ENCODE measurements at places on chromosomes 11 and 22.
A peak's percentile ranks its signal among the peaks of the same experiment; 100 is the strongest.

DNA sequence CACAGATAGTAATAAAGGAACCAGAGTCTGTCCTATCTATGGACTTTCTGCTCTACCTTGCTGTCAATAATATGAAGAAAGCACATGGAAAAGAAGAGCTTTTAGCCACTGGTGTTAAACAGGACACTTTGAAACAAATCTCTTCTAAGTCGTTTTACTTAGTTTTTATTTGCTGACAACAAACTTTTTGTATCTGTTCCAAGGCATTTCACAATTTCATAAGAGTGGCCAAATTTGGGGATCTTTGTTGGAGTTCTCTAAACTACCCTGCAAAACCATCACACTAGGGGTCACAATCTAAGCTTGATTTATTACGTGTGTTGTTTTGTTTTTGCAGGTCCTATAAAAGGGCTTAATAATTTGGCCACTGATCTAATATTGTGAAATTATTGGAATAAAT, 54.4 kb downstream of the BBOX1 start:
- no peak for DNase-seq

DNA sequence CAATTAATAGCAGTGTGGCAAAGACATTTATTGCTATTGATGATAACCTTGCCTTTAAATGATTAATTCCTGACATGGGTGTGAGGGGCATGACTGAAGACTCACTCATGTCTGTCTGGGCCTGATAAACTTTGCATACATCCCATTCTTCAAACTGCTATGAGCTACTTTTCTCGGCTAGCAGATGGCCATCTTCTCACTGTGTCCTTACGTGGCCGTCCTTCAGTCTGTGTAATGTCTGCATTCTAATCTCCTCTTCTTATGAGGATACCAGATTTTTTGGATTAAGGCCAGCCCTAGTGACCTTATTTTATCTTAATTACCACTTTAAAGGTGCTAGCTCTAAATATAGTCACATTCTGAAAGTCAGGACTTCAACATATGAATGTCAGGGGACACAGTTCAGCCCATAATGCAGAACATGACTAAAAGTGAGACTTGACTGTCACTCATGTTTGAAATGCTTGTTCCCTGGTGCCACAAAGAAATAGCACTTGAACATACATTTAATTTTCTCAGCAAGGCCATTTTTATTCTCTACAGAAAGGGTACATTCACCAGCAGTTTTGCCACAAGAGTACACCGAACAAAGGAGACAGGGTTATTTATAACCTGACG, 32.3 kb downstream of the OR10A6 start:
- no peak for DNase-seq

DNA sequence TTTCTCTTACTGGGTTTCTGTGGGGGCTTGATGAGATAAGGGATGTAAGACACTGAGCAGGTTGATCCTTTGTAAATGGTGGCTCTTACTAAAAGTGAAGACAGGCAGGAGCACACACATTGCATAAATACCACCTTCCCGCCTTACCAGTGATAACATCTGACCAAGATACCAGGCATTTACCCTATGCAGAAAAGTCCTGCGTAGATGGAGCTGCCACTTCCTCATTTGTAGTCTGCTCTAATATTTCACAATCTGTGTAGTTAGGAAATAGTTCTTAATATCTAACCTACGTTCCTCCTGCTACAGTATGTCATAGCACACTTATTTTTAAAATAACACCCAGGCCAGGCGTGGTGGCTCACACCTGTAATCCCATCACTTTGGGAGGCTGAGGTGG, 23.9 kb upstream of the SWAP70 start:
- no peak for DNase-seq

- no peak for DNase-seq
Measured at GRCh38 chr11:8601376-8602133, 7.5 kb upstream of the STK33 start.

DNA sequence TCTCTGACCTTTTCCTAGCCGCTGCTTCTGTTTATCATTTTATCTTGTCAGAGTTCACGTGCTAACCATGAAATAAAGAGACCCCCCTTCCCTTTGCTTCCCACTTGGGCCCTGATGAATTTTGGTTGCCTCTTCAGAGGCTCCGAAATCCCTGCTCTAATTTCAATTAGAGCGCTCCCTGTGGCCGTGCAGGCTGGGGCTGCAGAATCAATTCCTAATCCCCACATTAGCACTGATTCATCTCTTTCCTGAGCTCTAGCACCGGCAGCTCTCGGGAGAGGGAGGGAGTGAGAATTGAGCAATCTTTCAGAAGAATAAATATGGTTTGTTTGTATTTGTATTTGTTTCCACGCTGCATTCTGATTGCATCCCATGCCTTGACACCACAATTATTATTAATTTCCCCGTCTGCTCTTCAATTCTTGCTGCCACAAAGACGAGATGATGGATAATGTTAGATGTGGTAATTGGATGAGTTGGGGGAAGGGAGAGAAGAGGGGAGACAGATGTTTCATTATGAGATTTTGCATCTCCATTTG, 76.9 kb downstream of the NTM start:
- no peak for DNase-seq

DNA sequence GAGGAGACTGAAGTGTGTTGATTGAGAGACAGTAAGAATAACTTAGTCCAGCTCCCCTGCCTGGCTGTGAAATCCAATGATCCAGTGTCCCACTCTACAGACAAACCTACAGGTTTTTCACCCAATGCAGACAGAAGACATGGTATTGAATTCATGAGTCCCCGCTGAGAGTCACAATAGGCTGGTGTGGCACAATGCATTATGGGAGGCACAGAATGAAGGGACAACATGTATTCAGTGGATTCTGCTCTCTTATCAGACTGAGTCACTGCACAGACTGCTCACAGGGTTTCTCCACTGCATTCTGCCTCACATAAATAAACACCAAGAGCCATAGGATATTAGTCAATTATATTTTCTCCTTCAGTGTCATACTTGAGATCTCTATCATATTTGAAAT, 55.2 kb upstream of the TOP3B start:
- DNase-seq, result no peak

DNA sequence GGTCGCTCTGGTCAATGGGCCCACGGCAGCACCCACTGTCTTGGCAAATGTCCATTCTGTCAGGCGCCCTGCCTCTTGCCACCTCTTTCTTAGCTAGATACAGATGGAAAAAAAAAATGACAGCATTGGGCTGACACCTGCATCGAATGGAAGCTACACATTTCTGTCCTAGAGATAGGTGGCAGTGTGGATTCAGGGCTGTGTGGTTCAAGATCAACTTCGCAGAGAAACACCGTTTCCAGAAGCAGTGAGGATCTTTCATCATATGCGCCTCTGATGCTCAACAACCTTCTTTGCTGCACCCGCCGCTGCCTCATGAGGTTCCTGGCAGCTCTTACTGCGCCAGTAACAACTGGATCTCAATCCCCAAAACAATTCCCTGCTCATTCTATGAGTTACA, 236.3 kb downstream of the KIRREL3 start:
- DNase-seq, result no peak

GRCh38 chr22:43889860-43890253, 2.0 kb downstream of the PNPLA5 start:
- DNase-seq, result no peak

- DNase-seq, result no peak
Measured at GRCh38 chr11:18773681-18774080, 17.9 kb downstream of the PTPN5 start.

DNA sequence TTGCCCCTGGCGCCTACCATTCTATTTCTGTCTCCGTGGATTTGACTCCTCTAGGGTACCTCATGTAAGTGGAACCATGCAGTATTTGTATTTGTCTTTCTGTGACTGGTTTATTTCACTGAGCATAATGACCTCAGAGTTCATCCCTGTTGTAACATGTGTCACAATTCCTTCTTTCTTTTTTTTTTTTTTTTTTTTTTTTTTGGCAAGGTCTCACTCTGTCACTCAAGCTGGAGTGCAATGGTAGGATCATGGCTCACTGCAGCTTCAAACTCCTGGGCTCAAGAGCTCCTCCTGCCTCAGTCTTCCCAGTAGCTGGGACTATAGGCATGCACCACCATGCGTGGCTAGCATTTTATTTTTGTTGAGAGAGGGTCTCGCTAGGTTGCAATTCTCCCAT, 74.0 kb upstream of the SEPTIN5 start:
- DNase-seq, result no peak

- no peak for DNase-seq
Measured at GRCh38 chr22:50505276-50505775, 2.2 kb downstream of the LMF2 start.

GRCh38 chr11:96464700-96465307, 75.0 kb downstream of the JRKL start:
- DNase-seq, result no peak

- no peak for DNase-seq
Measured at GRCh38 chr11:125777309-125777708, 1.3 kb downstream of the PATE2 start.

DNA sequence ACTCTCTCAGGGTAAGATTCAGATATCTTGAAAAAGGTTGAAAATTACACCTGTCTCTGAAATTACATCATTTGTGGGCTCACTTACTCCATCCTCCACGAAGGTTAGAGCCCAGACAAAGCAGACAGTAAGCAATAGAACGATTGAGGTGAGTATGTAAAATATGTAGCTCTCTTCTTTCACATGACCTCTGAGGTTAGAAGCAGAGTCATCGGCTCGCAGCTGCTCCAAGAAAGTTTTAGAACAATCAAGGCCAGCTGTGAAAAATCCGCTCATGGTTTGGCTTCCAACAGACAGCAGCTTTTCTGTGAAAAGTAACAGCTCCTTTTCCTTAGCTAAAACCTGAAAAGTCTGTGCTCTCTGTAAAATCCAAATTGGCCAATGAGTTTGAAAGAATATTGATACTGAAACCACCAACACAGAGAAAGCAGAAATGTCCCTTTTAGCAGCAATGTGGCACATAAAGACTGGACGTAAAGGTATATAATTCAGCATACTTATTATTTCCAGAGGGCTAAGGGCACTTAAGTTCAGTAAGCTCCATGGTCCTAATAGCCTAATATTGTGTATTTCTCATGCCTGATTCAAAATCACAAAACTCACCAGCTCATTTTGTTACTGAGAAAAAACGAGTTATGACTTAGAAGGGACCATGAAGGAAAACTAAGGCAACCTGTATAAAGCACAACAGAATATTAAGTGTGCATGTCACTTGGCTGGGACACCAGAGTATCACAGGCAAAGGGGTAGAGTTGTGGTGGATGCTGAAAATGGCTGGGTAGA, 78.2 kb downstream of the FAM76B start:
- DNase-seq, result no peak

GRCh38 chr11:128896356-128896755, 5.2 kb downstream of the KCNJ5 start:
- DNase-seq, result no peak

- DNase-seq, result no peak
Measured at GRCh38 chr22:24414984-24415945, 12.1 kb upstream of the ADORA2A start.

DNA sequence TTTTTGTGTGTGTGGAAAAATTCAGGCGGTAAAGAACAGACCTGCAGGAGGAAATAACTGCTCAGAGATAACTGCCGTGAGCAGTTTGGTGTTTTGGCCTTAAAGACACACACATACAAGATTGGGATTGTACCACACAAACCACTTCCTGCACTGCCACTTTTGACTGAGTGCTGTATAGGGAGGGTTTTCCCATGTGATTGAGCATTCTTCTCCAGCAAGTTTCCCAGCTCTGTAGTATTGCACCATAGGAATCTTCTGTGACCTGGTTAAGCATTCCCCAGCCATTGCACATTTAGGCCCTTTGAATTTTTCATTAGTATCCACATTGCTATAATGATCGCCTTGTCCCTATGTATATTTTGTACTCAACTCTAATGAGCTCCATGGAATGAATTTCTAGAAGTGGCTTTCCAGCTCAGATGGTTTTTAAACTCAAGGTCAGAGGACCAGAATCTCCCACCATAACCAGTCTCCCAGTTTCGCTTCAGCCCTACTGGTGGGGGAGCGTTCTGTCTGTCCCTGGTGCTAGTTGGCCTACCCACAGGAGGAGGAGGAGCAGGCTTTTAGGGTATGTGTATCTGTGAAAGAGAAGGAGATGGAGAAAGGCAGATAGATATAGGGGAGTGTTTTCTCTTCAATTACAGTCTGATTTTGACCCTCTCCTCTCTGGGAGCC, 9.3 kb downstream of the CD82 start:
- DNase-seq, result no peak

- DNase-seq, result no peak
Measured at GRCh38 chr11:79538775-79539174, 97.9 kb upstream of the TENM4 start.

GRCh38 chr11:111765984-111766833, at the start of gene PPP2R1B:
TSS of gene PPP2R1B (minus strand) at chr11:111766389. CDS start at chr11:111766361, 28 bp downstream.
- DNase-seq, result peak; percentile 23

- DNase-seq, result no peak
Measured at GRCh38 chr22:24437741-24438328, 10.4 kb downstream of the ADORA2A start.

DNA sequence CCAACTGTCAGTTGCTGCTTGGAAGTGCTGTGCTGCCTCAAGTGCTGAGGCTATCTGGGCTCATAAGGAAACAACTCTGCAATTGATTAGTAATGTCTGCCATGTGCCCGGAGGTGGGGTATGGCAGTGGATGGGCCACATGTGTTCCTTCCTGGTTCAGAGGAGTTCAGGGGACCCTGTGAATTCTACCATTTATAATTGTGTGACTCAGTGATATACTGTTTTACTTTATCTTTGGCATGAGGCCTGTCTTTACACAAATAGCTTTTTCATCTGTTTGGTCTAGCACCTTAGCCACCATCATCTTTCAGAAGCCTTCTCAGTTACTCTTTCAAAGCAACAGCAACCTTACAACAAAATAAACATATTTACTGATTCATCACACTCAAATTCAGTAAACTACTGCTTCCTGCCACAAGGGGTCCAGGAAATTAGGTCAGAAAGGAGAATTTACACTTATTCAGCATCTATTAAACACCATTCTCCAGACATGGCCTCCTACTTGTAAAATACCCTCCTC, 20.9 kb downstream of the DKK3 start:
- no peak for DNase-seq

GRCh38 chr11:119727523-119728151, 1.4 kb downstream of the NECTIN1 start:
- DNase-seq, result no peak

DNA sequence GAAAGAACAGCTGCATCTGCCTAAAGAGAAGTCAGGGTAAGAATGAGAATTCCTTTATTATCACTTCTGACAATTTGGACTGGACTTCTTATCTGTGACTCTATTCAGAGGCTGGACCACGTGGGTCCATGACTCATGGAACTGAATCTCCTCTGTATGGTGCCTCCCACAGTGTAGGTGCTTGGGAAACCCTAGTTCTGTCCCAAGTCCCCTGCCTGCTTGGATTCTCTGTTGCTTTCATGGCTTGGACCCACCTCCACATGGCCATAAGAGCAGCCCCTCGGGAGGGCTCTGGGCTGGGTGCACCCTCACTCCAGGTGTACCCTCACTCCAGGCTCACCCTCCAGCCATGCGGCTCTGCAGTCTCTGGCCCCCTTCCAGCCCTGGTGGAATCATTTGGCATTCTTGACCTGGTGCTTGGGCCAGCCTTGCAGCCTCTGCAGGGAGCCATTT, 153.4 kb downstream of the CACNA1I start:
- DNase-seq, result no peak

- DNase-seq, result no peak
Measured at GRCh38 chr11:90449606-90450005, 226.8 kb upstream of the CHORDC1 start.

- DNase-seq, result no peak
Measured at GRCh38 chr22:38540701-38541100, 29.3 kb downstream of the DMC1 start.
